Activated CD4-positive, CD25-positive, alpha-beta regulatory T cell treated with anti-CD3 and anti-CD28 coated beads, Interleukin-2, amount 50 U/mL, for 16 hours (primary cell): ENCODE measurements at places on chromosomes 16 and 17.

- DNase-seq: no peak
Observed at GRCh38 chr17:44417553-44417952, 28.1 kb upstream of the ITGA2B start.

GRCh38 chr16:57807968-57808528 lies 5.8 kb upstream of the KIFC3 start:
- no peak for DNase-seq

GRCh38 chr17:58370309-58370708 lies 18.3 kb upstream of the SUPT4H1 start:
- no peak for DNase-seq

GRCh38 chr17:77601054-77601979 lies 357.2 kb upstream of the TNRC6C start:
- DNase-seq: no peak

GRCh38 chr17:76161619-76162266 lies 20.7 kb upstream of the FOXJ1 start:
- no peak for DNase-seq

DNA sequence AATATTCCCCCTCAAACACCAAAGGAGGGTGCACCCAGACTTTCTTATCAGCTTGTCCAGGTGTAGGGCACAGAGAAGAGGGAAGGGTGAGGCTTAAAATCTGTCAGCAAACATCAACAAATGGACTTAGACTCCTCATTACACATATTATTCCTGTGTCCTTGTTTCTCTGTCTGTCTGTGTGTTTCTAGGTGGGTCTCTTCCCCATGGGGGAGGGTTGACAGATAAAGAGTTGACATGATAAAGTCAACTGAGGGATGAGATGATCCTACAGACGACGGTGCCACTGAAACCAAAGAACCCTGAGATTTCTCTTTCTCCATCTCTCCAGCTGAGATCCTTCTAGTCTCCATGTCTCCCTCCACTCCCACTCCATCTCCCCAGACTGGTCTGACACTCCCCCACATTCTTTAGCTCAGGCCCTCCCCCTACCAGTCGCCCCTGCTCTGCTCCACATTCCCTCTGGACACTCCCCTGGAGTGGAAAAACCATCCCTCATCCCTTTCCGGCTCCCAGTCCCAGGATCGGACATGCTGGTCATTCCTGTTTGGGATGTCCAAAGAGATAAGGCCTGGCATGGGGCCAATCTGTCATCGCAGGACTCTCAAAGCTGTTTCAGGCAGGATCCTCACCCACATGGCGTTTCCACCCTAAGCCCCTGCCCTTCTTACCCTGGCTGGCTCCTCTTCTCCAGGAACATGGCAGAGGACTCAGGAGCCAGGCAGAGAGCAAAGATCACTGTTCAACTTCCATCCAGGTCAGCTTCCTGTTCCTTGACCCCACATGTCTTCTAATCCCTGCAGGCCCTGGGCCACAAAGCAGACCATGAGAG lies 2.9 kb upstream of the ITGA3 start:
- DNase-seq: no peak
